ENCODE measurements at places on chromosomes 7 and 10.

- no peak for DNase-seq
Measured at GRCh38 chr10:128345353-128345752, 219.1 kb upstream of the MKI67 start.

GRCh38 chr7:132705146-132705545 lies 128.9 kb upstream of the PLXNA4 start:
- no peak for DNase-seq

DNA sequence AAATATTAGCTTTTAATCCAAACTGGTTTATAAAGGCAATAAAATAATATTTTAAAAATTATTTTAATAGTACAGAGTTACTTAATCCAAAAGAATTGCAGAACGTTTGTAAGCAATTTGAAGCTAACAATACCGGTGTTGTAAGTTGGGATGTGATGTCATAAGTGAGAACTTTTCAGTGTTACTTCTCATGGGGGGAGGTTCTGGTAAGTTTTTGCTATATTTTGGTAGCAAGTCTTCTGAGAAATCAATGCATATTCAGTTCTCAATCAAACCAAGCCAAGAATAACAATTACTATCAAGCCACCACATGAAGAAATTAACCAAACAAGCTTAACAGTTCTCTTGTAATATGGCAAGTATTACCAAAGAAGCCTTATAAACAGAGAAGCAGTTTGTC lies 147.1 kb upstream of the ASAH2 start:
- no peak for DNase-seq

GRCh38 chr7:70942791-70943190 lies 189.2 kb upstream of the GALNT17 start:
- no peak for DNase-seq

- no peak for DNase-seq
Measured at GRCh38 chr10:14253079-14253478, 77.6 kb downstream of the FRMD4A start.

DNA sequence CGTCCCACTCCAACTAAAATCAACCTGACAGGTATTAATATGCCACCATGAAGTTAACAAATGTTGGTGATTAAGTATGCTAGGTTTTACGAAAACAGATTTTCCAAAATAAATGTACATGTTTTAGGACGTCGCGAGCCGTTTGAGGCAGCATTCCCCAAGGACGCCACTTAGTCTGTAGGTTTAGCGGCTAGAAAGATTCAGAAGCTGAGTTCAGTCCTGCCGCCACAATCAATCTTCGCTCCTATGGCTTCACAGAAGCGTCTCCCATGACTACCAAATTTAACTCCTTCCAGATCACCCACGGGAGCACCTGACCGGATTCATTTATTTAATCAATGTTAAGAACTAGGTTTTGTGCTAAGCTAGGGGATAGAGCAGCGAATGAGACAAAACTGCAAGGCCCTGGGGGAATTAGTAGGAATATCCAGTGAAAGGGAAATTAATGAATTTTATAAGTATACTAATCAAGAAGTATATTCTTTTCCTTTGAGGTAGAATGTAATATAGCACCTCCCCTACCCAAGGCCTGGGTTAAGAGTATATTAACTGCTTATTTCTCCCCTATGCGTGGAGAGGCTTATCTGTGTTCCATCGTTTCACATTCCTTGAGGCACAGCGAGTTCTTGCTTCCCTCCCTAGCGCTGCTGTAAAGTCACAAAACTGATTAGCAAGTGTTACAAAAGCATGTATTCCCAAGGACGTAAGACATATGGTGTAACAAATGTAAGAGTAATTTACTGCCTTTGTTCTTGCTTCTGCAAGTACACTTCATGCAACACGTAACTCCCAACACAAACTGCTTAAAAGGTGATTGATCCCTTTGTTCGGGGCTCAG lies 994 bp upstream of the CYP51A1 start:
- no peak for DNase-seq

DNA sequence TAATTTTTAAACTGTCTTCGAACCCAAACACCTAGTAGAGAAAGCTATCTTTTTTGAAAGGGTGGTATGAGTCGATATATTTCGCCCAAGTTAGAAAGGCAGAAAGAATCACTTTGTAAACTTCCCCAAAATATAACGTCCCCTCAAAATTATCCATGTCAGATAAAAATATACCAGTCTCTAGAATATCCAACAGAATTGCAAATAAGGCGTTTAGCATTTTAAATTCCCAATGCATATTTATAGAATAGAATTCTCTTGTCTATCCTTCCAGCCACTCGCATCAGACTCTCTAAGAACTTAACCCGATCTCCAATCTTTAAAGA lies 2.1 kb downstream of the CTBP2 start:
- DNase-seq, result no peak

DNA sequence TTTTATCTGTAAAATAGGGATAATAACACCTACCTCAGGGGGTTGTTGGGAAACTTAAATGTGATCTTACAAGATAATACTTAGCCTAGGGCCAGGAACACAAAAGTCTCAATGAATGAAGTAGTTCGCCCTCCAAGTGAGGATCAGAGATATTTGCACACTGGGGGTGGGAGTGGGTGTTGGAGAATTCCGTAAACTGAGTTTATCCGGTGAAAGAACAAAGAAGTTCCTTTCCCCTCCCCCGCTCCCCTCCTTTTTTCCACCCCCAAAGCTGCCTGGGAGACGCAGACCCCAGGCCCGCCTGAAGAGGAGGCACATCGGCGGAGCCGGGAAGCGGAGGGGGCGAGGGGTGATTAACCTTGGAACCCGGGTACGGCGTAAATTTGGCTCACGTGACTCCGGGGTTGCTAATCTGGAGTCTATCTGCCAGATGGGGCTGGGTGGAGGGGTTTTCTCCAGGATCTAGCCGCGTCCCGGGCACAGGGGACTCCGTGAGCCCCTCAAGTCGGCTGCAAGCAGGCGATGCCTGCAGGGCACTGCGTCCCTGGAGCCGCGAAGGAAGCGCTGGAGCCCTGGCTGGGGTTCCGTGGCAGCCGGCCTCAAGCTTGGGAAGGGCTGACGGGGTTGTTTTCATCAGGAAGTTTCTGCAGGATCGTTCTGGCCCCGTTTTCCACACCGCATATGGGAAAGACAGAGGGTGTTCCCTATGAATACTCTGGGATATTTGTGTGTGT lies 1.4 kb upstream of the PODXL start:
- DNase-seq, result no peak

GRCh38 chr10:11175823-11176243 lies 158.2 kb downstream of the CELF2 start:
- DNase-seq, result no peak

DNA sequence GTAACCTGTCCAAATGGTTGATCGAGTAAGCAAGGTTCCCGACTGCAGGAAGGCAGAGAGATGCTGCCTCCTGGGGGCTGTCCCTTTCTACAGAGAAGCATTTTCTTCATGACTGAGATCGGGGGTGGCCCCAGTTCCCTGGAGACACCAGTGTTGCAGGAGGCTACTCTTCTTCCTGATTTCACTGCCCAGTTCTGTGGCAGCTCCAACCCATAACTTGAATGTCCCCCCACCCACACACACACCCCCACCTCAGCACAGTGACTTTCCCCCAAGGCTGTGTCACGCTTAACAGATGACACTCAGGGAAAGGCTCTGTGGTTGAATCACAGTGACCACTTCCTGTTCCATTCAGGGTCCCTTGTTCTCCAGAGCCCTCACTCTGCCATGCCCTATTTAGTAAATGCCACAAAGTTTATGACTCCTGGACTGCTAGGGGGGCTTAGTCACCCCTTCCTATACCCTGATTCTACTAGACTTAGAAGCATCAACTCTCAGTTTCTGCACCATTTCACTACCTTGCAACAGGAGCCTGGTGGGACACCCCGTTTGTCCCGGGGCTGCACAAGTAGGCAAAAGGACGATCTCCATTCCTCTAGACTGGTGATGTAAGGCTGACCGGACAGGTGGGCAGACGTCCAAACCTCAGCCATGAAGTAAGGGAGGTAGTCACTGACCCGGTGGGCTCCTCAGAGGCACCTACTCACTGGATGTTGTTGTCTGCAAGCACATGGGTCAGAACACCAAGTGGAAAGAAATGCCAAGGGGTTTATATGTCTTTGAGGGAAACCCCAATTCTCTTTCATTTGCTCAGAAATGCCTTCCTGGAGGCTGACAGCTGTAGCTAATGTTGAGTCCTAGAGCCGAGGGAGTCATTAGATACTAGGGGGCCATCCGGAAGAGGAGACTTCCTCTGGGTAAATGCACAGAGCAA lies 31.3 kb upstream of the SMC3 start:
- peak; percentile 64 for DNase-seq

GRCh38 chr7:36216063-36216684 lies 63.1 kb downstream of the EEPD1 start:
- DNase-seq, result no peak

DNA sequence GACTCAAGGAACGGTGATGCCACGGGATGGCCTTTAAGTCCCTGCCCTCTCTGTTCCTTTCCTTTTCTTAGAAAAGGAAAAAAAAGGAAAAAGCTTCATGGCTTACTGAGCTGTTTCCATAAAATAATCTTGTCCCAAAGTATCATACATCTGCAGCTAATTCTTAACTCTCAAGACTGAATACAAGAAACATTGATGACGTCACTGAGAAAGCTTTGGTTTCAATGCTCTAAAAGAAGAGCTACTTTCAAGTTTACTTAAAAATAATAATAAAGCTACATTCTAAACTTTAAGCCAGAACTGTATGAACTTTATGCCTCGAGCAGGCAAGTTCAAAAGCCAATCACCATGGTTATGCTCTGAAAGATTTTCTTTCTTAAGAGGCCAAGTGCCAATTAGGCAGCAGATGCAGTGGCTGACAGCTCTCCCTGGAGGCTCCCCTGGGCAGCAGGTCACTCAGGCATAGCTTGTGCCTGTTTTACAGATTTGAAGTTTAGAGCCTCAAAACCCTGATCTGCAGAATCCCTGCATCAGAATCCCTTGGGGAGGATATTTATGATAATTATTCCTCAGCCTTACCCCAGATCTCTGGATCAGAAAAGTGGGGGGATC lies 165.0 kb downstream of the CHN2 start:
- no peak for DNase-seq

GRCh38 chr10:78775891-78776290 lies 292.9 kb upstream of the ZMIZ1 start:
- no peak for DNase-seq

- DNase-seq, result no peak
Measured at GRCh38 chr10:26300001-26300400, 83.4 kb downstream of the GAD2 start.

DNA sequence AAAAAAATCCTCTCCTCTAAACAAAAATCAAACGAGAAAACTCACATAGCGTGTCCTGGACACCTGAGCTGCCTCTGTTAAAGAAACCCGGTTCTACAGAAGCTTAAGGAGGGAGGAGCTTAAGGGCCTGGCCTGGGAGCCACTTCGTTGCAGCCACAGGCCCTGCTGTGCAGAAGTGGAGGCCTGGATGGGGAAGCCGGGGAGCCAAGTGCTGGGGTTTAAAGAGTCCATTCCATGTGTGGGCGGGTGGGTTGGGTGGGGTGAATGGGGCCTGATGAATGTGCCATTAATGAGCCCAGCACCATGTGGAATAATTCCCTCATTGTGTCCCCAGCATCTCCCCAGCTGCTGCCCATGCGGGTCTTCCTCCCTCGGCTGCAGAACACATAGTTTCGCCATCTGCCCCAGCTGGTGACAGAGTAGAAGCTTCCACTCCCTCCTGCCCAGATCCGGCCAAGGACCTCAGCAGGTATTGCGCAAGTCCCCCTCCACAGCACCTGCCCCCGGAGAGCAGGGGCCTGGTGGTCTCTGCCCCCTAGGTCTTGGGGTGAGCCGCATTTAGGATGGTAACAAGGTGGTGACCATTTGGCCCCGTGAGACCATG lies 127.8 kb upstream of the BTBD16 start:
- DNase-seq, result no peak

DNA sequence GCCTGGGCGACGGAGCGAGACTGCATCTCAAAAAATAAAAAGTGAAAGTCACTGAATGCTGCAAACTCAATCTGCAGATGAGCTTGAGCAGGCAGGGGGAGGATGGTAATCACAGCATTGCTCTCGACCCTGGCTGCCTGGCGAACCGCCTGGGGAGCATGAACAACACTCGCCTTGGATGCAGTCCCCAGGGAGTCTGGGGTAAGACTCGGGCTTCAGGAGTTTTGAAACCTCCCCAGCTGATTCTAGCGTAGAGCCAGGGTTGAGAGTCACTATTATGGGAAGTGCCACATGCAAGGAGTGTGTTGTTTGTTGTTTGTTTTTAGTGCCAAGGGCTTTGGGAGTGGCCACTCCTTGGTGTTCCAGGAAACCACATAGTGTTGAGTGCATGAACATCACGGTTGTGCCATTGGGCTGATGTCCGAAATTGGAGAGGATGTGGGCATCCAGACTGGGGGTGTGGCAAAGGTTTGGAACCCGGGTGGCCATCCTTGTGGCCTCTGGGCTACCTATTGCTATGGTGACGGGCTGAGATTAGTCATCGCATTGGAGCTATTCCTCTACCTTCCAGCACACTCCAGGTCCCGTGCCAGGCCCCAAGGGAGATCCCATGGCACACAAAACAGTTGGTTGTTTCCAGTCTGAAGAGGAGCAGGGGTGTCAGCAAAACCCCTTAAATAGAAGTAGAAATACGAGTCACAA lies 92.6 kb downstream of the RGS10 start:
- DNase-seq, result no peak

DNA sequence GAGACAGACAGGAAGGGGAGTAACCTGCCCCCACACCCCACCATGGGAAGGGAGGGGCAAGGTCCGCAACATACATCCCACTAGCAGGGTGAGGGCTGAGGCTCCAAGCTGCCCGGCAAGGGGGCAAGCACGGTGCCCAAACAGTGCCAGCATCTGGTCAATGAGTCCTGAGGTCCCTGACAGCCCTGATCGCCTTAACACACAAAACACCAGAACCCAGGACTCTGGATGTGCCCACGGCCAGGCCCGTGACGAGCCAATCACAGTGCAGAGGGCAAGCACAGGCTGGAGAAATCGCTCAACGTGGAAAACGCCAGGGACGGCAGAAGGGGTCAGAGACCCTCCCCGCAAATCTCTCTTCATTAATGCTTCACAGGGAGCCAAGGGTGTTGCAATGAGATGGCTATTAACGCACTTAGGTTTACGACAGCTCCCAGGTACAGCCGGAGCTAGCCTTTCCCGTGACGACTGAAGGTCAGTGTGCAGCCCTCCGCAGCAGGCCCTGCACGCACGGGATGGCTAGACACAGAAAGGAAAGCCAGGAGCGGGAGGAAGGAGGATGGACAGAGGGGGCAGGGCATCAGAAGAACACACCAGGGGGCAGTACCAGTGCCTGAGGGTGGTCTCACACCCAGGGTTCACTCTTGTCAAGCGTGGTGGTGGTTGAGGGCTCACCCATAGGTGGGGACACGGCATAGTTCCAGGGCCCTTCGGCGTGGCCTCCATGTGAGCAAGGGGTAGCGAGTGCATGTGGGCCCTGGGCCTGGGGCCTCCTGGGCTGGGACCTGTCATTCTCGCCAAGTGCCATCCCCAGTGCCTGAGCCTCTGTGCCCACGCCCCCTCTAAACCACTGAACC lies 220.5 kb downstream of the MAD1L1 start:
- DNase-seq, result no peak

GRCh38 chr7:158868764-158869410 lies 12.5 kb downstream of the DYNC2I1 start:
- DNase-seq, result no peak

- no peak for DNase-seq
Measured at GRCh38 chr7:1555046-1555812, 776 bp downstream of the TMEM184A start.

- no peak for DNase-seq
Measured at GRCh38 chr10:38146579-38147333, 52.6 kb downstream of the ZNF37A start.

All from stimulated activated CD8-positive, alpha-beta memory T cell treated with anti-CD3 and anti-CD28 coated beads, Interleukin-15, amount 100 ng/mL, for 4 hours (primary cell).